T-helper 22 cell (primary cell): ENCODE measurements at places on chromosomes 3 and 15.

- no peak for DNase-seq
Measured at GRCh38 chr15:76108021-76108723, 48.4 kb downstream of the TMEM266 start.

GRCh38 chr15:74468341-74469032, 7.5 kb upstream of the UBL7 start:
- no peak for DNase-seq

GRCh38 chr3:111745786-111746185, 113.3 kb upstream of the PHLDB2 start:
- DNase-seq: no peak

DNA sequence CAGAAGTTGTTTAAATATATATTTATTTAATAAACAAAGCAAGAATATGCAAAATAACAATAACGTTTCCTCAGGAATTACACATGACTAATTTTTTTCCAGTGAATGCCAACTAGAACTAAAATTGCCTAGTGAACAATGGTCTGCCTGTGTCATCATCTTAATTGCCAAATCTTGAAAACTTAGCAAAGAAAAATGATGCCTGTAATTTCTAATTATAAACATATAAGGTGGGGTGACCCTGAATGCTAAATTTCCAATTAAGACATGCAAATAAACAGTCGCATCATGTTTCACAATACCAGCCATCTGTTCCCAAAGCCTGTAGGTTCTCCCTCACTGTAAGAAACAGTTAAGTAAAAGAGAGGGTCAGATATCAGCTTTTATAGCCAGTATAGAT, 67.6 kb upstream of the PLCL2 start:
- DNase-seq: no peak

DNA sequence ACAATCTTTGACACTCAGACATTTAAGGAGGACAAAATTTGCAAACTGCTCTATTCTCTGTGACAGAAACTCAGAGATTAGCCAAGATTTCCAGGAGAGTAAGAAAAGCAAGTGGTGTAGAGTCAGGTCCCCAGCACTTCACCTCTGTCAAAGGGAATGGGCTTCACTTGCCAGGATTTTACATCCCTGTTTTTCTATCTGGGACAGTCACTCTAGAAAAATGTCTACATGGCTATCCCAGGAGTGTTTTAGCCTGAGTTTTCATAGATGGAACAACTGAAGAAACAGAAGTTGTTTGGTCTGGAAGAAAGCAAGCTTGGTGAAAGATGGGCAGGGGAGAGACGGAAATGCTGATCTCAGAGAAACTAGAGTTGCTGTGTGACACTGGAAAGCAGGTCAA, 3.0 kb downstream of the FAM219B start:
- DNase-seq: no peak

DNA sequence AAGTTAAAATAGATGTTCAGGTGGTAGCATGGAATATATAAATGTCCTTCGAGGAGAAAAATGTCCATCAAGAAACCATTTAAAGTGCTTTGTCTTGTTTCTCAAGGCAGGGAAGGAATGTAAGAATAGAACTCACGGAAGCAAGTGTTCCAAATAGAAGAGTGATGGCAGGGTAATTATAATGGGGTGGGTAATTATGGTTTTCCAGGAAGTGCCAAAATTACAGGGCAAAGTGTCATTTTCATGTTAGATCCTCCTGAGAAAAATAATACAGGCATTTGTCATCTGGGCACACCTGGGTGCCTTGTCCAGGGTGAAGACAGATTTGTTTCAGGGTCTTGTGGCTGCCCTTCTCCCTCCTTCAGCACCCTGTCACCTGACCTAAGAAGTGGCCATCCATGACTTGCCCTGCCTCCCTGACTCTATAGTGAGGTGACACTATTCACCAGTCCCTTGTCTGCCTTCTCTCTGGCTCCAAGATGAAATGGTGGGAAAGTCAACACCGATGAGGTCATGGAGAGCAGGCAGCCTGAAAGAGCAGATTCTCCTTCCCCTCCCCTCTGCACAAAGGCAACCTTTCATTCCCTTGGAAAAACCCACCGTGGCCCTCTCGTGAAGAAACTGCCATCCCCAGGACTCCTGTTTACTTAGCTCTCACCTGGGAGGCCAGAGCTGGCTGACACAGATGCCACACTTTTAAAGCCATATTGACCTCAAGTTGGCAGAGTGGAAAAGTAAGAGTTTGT, 45.1 kb upstream of the AMOTL2 start:
- no peak for DNase-seq

GRCh38 chr3:32147933-32148332, 41.5 kb downstream of the GPD1L start:
- DNase-seq: no peak

DNA sequence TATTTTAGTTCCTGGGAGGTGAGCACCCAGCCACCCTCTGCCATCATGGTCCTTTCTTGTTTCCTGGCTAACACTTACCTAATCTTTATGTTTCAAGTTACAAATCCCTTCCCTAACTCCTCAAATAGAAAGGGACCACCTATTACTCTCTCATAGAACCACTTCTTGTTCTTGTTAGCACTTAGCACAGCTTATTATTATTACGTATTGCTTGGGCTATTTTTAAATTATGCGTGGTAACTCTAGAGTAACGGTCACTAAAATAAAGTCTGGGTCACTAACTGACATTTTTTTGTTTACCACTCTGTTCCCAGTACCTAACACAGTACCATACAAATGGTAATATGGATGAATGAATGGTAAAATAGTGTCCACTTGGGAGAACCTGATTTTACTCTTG, 141.9 kb downstream of the LRTM1 start:
- no peak for DNase-seq

GRCh38 chr15:100686725-100687473, 84.5 kb downstream of the ASB7 start:
- DNase-seq: no peak

DNA sequence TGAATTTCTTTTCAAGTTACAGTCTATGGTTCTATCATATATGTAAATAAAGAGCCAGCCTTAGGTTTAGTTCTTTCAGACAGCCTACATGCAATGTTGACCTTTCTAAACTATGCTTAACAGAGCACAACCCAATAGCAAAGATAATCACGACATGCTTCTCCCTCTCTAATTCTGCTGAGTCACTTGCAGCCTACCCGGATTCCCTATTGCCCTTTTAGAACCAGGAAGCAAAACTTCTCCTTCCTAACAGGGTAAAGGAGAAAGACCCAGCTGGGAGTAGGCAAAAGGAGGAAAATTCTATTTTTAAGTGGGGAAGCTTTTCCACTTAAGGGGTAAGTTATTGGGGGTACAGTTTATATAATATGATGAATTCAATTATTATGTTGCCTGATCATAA, 79.3 kb downstream of the SLC7A14 start:
- no peak for DNase-seq

GRCh38 chr3:73623346-73623745, 1.4 kb downstream of the PDZRN3 start:
- no peak for DNase-seq

DNA sequence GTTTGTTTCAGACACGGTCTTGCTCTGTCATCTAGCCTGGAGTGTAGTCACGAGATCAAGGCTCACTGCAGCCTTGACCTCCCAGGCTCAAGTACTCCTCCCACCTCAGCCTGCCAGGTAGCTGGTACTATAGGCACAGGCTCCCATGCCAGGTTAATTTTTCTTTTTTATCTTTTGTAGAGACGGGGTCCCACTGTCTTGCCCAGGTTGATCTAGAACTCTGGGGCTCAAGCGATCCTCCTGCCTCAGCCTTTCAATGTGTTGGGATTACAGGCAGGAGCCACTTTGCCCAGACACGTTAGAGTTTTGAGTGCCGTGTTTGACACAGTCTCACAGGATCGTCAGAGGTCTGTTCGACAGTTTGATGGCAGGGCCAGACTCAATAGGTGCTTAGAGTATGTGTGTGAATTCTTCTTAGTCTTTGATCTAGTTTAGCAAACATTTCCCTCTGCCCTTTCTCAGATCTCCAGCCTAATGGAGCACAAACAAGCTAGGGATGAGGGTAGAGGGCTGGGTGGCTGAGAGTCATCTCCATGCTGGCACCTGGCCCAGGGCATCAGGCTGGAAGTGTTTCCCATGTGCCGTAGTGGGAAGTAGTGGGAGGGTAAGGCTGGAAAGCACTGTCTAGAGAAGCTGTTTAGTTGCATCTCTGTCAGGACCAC, 66.1 kb upstream of the DLG1 start:
- DNase-seq: no peak

DNA sequence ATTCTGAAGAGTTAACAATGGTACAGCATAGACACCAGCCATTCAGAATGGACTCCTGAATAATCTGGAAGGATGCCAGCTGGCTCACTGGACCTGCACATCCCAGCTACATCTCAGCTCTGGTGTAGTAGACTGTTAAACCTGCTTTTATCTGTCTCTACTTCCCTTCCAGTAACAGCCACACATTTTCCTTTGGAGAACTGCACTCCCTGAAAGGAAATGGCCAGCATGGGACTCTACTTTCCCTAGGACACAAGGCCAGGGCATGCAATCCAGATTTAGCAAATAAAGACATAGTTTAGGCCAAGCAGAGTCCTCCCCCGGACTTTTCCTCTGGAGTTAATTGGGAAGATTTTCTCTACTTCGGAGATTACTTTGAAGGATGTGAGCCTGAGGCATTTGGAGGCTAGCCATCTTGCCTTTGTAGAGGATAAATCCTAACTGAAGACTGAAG, 82.7 kb upstream of the TCF12 start:
- DNase-seq: no peak

DNA sequence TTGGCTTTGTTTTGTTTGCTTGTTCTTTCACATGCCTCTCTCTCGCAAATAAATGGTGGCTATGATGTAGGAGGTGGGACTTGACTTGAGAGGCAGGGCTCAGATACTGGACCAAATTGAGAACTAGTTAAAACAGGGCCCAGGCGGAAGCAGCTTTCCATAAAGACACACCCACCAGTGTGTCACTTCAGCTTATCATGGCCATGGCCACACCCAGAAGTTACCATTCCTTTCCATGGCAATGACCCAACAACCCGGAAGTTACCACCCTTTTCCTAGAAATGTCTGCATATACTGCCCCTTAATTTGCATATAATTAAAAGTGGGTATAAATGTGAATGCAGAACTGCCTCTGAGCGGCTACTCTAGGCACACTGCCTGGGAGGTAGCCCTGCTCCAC, 62.6 kb upstream of the CNTN4 start:
- DNase-seq: no peak

GRCh38 chr3:72964633-72965032, 32.0 kb upstream of the PPP4R2 start:
- DNase-seq: no peak

GRCh38 chr3:58107597-58107996, 99.4 kb downstream of the FLNB start:
- no peak for DNase-seq

DNA sequence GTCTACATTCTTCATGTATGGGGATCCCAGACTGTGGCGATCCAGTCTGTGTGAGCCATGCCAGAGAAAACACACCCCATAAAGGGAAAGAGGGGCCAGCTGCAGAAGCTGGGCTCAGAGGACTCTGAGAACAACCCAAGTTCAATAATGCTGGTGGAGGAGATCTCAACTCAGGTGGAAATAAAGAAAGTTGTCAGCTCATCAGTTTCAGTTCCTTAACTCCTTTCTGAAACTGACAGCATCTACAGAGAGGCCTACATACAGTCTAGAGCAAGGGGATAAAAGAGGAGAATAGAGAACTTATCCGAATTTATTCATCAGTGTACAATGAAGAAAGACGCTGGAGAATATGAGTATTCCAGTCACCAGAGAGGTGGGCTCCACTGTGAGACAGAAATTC, 77.0 kb downstream of the NTRK3 start:
- DNase-seq: no peak

GRCh38 chr3:16028604-16029003, 145.9 kb upstream of the GALNT15 start:
- no peak for DNase-seq

GRCh38 chr3:113211330-113212149, at the start of gene BOC:
Gene BOC (plus strand): TSS chr3:113211557. CDS start chr3:113249803, 38,246 bp downstream.
- DNase-seq: no peak

- no peak for DNase-seq
Measured at GRCh38 chr3:64047787-64048186, 24.5 kb upstream of the PSMD6 start.

DNA sequence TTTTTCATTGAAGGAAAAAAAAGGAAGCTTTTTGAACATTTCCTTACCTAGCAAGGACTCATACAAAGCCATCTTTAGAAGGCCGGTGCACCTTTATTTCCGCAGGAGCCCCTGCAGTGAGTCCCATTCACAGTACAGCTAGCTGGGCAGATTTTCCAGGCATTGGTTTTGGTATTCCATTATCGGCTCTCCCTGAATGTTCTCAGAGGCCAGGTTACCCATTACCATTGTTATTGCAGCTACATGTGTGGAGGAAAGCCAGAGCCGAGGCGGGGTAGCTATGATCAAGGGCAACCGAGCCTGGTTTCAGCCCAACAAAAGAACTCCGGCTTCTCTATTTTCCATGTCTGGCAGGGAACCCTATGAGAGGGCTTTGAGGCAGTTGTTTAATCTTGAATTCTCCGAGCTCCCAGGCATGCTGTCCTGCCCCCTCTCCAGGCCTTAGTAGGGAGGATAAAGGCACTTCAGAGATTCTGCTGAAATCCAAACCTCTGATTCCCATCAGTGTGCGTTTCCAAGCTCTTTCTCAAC, 100.3 kb downstream of the LRRK1 start:
- no peak for DNase-seq

DNA sequence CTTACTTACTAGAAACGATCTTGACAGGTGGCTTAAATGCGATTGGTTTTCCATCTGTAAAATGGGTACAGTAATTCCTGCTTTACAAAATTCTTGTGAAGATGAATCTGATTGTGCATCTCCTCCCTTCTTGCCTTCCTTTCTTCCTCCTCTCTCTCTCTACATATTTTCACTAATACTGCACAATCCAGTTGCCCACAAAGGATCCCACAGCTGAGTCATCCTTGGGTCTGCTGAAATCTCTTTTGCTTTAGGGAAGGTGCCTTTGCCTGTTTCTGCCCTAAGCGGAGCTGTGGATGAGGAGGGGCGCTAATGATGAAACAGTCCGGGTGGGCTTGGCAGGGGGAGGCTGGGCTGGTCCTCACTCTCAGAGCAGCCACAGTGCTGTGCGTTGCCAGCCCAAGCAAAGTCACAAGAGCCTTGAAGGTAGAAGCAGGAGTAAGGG, 46.1 kb downstream of the AMOTL2 start:
- DNase-seq: no peak

DNA sequence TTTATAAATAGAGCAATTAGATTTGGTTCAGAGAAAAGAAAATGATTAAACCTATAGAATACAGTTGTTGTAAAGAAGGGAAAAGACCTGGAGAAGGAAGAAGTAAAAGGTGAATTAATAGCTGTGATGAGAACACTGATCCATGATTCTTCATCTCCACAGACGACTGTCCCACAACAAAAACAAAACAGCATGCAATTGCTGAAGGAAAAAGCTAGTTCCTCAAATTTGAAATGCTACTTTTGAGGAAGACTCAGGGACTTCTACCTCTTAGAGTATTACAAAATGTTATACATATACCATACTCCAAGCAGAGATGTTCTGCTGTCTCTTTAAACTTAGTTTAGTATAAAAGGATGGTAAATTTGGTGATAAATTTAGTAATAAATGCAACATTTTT, 21.5 kb downstream of the ALCAM start:
- DNase-seq: no peak

- no peak for DNase-seq
Measured at GRCh38 chr3:114609973-114610630, 316.3 kb downstream of the TIGIT start.

- DNase-seq: no peak
Measured at GRCh38 chr3:108352176-108352575, 55.8 kb downstream of the HHLA2 start.

GRCh38 chr3:186280737-186281136, 81.3 kb downstream of the DGKG start:
- no peak for DNase-seq

GRCh38 chr15:24734396-24734795, 58.8 kb downstream of the NPAP1 start:
- no peak for DNase-seq

GRCh38 chr3:191362524-191363090, 32.3 kb upstream of the UTS2B start:
- no peak for DNase-seq
